AG04450 (cell line): ENCODE measurements at places on chromosomes 7 and 10. TPM values are rescaled to one million over a fixed set of nuclear protein-coding genes. Genes with fewer than 3 reads are reported as not detected.

DNA sequence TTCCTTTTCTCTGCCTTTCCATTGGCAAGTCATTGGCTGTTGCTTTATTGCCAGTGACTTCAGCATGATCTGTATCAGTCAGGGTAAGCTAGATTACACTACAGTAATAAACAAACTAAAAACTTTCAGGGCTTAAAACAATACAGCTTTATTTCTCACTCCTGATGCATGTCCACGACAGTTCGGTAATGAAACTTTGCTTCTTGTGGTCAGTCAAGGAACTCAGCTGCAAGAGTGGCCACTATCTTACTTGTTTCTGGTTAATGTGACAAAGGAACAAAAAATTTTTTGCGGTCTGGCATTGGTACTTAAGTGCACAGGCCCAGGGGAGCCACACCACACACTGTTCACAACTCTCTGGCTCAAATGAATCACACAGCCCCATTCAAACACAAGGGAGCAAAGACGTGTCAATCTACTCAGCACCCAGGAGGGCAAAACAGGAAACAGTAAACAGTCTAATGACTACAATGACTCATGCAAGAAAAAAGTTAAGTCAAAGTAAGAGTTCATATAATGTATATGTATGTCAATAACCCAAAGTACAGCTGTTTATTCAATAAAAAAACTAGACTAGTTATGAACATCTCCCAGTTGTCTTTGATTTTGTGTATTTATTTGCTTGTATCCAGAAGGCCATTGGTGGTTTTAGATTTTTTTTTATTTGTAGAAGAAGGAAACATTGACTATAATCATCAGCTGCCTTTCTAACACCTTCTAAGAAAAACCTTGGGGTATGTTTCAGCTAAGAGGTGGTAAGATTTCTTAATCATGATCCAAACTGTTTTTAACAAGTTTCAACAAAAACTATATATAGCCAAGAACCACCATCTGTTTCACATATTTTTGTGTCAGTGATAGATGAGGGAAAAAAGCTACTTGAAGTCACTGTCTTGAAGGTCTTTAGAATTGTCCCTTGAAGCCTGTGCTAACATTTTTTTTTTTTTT, 134.4 kb upstream of the FAM3C start:
- no peak for DNase-seq

DNA sequence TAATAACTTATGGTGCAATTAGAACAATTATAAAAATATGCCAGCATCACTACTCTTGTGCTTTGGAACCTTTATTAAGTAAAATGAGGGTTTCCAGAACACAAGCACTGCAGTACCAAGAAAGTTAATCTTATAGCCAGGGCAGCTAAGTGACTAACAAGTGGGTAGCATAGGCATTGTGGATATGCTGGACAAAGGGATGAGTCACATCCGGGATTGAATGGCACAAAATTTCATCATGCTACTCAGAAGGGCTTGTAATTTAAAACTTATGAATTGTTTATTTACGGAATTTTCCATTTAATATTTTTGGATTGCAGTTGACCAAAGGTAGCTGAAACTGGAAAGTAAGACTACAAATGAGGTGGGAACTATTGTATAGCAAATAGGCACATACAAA, 250.6 kb downstream of the C7orf25 start:
- DNase-seq = no peak

Gene FOXI2
- not detected in 2 replicates for polyA plus RNA-seq

DNA sequence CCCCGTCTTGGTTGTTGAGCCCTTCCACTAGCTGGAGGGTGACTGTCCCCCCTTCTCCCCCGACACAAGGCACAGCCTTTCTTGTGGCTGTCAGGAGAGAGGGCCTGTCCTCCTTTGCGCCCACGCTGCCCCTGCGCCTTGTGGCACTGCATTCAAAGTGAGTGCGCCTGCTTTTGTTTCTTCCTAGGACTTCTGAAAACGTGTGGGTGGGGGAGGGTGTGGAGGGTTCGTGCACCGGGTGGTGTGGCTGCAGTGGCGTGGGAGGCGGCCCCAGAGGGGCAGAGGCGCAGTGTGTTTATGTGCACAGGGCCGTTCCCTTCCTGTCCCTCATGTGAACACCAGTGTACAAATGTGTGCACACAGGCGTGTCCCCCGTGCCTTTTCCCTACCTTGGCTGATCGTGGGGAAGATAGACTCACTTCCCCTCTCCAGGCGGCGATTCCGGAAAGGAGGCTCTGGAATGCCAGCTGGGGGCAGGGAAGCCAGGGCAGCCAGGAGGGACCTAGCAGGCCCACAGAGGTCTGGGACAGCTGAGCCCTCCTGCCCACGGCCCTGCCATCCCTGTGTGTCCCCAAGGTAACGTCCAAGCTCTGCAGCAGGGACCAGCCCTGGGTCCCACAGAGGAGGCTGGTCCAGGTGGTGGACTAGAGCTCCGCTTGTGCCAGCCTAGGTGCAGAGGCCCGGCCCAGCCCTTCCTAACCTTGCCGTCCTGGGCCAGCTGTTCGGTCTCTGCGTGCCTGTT, 88.8 kb downstream of the LHPP start:
- no peak for DNase-seq

DNA sequence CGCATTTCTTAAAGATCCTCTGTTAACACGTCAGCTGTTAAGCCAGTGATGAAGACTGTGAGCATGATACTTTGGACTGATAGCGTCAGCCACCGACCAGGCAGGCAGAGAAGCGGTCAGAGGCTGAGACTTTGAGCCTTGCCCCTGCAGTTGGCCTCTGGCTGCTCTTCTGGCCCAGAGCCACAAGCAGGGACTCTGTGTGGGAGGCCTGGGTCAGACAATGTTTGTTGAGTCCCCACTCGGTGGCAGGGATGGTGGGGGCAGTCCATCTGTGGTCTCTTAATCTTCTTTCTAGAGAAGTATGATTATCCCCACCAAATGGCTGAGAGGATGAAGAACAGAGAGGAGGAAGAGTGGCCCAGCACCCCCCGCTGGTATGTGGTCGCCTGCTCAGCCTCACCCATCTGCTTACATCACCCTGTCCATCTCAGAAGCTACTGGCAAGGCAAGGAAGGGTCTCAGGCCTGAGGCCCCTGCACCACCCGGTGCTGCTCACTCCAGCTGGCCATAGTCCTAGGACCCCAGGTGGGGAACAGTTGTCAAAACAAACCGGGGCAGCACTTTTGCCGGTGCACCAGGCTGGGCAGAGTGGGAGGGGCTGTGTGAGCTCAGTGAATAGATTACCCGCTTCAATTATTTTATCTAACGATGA, 202.9 kb downstream of the GRID1 start:
- no peak for DNase-seq

DNA sequence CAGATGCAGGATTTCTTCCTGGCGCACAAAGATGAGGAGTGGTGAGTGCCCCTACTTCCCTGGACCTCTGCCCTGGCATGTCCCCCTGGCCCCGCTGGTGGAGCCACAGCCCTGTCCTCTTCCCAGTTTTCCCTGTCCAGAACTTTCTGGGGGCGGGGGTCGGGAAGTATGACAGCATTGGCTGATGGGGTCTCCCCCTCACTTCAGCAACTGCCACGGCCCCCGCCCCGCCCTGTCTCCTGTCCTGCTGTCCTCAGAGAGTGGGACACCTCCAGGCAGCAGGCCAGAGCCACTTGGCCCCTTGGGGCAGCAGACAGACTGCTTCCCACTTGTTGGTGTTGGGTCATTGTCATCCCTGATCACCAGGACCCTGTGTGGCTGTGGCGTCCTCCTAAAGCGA, 7.3 kb downstream of the SRRT start:
- no peak for DNase-seq

- no peak for DNase-seq
Measured at GRCh38 chr7:127782654-127783559, 130.9 kb downstream of the SND1 start.

Gene FFAR4
- not detected in 2 replicates for polyA plus RNA-seq

DNA sequence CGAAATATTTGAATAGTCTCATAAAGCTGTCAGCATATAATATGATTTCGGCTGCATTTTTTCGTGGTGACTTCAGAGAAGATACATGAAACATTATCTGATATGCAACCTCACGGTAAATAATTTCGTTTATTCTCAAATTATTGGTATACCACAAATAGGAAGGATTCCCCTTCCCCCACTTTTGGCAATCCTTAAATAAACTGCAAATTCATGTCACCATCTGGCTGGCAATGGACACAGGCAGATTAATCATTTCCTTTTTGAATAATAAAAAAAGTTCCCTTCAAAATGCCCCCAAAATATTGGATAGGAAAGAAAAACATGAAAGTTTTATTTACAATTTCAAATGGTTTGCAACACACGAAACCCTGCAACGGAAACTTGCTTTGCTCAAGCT, 234.5 kb upstream of the MEOX2 start:
- no peak for DNase-seq

DNA sequence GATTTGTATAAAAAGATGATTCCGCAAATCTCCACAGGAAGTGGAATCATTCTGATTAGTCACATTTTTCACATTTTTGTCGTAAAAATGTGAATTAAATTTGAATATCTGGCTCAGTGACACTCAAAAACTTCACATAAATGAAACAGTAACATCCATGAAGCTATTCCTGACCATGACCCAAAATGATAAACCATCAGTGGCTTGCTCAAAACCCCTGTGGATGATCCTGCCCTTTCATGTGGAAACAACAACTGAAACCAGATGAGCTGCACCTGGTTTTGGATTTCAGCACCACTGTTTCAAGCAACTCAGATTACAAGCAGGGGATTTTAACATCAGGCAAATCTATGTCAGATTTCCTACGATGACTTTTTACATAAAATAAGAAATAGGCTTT, 80.3 kb downstream of the AMPH start:
- no peak for DNase-seq

- DNase-seq = no peak
Measured at GRCh38 chr10:28082885-28083284, 84.0 kb upstream of the ODAD2 start.

DNA sequence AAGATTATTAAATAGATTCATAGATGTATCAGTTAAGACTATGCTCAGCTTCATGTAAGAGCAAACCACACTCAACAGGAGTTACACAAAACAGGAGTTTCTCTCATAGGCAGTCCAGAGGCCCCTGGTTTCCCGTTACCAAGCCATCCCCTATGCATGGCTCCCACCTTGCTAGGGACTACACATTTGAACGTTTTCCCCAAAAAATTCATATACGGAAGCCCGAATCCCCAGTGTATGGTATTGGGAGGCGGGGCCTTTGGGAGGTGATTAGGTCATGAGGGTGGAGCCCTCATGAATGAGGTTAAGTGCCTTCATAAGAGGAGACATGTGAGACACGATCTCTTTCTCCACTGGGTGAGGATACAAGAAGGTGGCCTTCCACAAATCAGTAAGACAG, 29.1 kb downstream of the RSU1 start:
- DNase-seq = no peak

DNA sequence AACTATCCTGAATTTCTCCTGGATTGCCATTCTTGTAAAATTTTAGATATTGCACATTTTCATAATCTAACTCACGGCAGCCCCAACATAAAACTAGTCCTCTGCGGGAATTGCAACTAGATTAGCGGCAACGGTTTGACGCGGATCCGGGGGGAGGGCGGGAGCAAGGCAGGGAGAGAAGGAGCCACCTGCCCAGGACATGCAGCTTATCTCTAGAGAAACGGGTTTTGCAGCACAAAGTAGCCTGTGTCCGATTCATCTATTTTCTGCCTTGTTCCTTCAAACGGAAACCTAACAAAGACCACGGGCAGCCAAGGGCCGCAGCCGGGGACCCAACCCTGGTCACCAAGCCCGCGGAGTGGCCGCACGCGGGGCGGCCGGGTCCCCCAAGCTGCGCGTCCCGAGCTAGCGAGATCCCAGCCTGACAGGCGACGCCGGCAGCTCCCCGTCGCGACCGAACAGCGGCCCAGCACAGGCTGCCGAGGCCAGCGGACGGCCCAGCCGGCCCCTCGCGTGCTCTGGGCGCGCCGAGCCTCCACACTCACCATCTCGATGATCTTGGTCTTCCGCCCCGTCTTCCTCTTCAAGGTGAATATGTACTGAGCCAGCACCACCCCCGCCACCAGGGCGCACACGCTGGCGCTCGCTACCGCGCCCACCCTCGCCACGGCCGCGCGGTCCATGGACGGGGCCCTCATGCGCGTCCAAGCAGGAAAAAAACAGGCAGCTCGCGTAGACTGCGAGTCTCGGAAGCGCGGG, at the start of gene NT5C3A:
Gene NT5C3A, minus strand, starts transcription at position 754 of the 759 bp plus-strand sequence. Its CDS starts 71 bp downstream, at position 683.
- DNase-seq = no peak

GRCh38 chr7:34036972-34037792, 131.8 kb downstream of the BMPER start:
- no peak for DNase-seq

DNA sequence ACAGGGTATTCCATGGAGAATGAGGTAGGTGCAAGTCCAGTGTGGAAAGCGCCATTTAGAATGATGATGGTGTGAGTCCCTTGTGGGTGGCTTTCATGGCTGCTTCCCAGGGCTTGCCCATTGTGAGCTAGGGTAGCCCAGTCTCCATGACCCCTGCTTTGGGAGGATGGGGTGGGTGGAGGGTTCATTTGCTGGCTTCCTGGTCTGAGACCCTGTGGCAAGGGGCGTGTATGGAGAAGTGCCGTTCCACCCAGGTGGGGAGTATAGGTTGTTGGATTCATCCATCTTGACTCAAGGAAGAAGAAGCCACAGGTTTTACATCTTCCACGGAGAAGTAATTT, 27.7 kb downstream of the CCM2 start:
- DNase-seq = no peak

Gene ITIH2
- not detected in 2 replicates for polyA plus RNA-seq

DNA sequence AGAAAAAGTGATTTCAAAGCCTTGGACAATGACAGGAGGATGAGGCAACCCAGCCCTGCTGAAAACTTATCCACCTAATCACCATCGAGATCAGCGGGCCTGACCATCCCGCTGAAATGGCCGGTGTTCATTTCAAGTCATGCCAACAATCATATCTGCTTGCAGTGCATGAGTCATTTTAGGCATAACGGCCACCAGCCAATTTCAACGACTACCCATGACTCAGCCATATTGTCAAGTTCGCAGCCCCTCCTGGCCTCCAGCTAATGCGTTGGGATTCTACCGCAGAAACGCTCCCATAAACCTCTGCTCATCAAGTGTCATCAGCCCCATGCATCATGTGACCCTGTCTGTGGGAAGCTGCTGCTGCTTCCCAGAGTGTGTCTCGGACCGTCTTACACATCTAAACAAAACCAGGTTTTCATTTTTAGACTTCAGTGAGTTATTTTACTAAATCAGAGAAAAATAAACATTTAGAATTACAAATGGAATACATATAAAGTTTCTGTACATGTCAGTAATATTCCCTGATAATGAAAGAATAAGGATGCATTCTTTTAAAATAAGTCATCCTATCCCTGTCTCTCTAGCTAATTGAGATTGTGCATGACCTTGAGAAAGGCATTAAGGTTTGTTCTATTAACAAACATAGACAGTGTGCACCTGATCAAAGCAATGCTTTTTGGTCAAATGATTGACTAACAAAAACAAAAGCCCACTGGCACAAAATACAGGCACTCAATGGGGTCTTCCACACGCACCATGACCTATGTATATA, 188.9 kb downstream of the ADAM12 start:
- DNase-seq = peak; percentile 95

Gene SLC18A3
- polyA plus RNA-seq = not detected in 2 replicates

GRCh38 chr10:76299501-76299900, 868.1 kb downstream of the LRMDA start:
- no peak for DNase-seq

- peak; percentile 11 for DNase-seq
Measured at GRCh38 chr10:51524041-51524440, 175.4 kb downstream of the CSTF2T start.

Gene OPN1SW
- polyA plus RNA-seq = not detected in 2 replicates

Gene PDK4
- polyA plus RNA-seq = 0.04 and 0.05 TPM in 2 replicates
